ENCODE measurements at places on chromosomes 5 and 9. TPM values are rescaled to one million over a fixed set of nuclear protein-coding genes. Genes with fewer than 3 reads are reported as not detected.

TRAF1 gene
- total RNA-seq = 61.7 TPM

ACOT12 gene
- total RNA-seq = 0.44 TPM

GRHPR gene
- total RNA-seq = 29.0 TPM

PNPLA7 gene
- total RNA-seq = 7.8 TPM

PTCH1 gene
- total RNA-seq = 17.0 TPM

ACSL6 gene
- 17.6 TPM for total RNA-seq

KCTD16 gene
- not detected for total RNA-seq

TMOD1 gene
- total RNA-seq = 0.20 TPM

TYRP1 gene
- not detected for total RNA-seq

SPATA31C1 gene
- total RNA-seq = not detected

DNA sequence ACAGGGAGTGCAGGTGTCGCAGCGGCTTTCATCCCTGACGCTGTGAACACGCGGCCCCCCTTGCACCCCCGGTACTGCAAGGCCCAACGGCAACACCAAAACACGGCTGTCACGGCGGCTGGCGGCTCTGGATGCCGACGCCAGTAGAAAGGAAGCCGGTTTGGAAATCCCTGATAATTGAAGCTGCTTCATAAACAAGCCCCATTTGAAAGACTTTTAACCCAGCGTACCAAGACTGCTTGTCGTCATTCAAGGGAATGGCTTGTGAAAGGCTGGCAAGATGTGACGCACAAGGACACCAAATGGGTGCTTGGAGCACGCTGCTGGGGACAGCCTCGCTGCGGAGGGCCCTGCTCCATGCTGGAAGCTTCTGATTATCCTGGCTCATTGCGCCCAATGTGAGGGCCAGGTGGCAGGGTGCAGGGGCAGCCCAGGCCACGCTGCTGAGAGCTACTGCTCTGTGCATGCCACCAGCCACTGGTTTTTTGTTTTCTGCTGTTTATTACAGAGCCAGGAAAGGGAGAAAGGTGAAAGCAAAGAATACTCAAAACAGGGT lies 63.1 kb downstream of the GTF3C4 start:
- no peak for DNase-seq

DNA sequence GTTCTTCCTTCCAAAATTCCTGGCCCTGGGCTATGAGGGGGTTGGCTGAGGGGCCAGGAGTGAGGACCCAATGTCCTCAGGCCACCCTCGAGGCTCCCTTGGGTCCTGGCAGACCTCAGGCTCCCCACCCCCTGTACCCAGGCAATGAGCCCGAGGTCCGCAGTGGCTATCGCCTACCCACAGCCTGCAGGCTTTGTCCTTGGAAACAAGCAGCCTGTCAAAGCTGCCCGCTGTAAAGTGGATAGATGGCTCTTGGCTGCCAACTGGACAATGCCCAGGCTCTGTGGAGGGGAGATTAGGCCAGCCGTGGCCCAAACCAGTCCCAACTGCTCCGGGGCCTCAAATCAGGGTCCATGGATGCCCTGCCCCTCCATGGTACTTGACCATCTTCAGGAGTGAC lies 2.2 kb upstream of the ADGRD2 start:
- DNase-seq = no peak

DNA sequence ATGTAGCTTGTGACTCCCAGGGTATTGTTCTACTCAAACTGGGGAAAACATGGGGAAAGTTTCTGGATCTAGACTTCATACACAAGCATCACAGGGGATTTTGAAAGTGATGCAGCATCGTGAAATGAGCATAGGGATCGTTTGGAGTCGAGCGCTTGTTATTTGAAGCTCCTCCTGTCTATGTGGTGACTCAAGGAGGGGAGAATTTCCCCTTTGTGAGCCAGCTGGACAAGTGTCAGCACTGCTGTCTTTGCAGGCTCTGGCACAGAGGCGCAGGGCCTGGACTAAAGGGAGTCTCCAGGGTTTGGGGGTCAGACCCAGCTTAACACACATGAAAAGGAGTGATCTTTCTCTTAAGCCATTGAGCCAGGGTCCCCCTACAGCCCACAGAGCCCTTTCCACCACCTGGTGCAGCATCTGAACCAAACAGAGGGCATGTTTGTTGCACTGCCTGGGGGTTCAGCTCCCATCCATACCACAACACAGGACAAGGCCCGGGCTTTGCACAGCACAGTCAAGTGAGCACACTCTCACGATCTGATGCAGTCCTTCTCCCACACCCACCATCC lies 51.0 kb downstream of the IRF1 start:
- DNase-seq = no peak

DNA sequence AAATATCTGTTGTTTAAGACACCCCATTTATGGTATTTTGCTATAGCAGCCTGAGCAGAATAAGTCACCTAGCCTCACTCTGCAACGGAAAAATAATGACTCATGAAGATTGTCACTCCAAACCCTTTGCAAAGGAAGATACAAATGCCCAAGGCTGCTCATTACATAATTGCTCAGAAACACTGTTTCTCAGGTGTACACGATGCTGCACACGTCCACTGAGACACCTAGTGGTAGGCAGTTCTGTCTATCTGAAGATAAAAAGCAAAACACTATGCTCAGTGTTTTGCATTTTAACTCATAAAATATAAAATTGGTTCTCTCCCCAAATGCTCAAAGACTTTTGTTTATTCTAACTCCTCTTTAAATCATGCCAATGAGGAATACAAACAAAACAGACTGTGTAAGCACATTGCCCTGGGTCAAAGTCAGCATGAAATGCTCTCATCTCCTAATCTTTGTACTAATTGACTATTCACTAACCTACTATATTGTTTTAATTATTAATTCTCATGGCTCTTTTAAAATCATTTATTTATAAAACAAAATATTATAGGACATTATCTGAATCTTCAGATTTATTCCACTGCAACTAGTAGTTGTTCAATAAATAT lies 7.7 kb upstream of the TSLP start:
- DNase-seq = no peak

- no peak for DNase-seq
Measured at GRCh38 chr9:116318468-116319374, 165.1 kb downstream of the PAPPA start.

DNA sequence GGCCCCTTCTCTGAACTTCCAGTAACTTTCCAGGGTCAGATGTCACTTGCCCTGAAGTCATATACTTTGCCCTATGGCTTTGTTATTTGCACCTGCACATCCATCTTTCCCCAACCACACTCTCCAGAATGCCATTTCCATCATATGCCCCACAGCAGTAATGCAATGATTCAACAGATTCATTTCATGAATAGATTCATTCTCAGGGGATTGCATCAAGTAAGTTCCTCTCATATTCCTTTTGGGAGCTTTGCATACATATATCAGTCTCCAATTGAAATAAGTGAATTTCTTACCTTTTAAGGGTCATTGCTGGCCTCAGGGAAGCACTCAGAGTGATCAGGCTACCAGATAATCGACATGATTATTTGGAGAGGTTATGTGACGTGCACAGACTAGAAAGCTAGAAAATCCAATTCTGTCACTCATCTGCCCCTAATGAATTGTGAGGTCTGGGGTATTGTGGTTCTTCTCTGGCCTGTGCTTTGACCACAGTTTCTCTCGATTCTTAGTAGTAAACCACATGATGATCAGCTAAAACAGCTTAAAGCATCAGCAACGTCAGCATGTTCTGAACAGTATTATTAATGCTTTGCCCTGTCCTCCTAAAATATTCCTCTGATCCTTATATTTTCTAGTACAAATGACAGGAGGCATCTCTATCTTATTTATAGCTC lies 179.9 kb downstream of the ATPSCKMT start:
- DNase-seq = no peak

- DNase-seq = no peak
Measured at GRCh38 chr5:38543886-38544285, 12.6 kb downstream of the LIFR start.

DNA sequence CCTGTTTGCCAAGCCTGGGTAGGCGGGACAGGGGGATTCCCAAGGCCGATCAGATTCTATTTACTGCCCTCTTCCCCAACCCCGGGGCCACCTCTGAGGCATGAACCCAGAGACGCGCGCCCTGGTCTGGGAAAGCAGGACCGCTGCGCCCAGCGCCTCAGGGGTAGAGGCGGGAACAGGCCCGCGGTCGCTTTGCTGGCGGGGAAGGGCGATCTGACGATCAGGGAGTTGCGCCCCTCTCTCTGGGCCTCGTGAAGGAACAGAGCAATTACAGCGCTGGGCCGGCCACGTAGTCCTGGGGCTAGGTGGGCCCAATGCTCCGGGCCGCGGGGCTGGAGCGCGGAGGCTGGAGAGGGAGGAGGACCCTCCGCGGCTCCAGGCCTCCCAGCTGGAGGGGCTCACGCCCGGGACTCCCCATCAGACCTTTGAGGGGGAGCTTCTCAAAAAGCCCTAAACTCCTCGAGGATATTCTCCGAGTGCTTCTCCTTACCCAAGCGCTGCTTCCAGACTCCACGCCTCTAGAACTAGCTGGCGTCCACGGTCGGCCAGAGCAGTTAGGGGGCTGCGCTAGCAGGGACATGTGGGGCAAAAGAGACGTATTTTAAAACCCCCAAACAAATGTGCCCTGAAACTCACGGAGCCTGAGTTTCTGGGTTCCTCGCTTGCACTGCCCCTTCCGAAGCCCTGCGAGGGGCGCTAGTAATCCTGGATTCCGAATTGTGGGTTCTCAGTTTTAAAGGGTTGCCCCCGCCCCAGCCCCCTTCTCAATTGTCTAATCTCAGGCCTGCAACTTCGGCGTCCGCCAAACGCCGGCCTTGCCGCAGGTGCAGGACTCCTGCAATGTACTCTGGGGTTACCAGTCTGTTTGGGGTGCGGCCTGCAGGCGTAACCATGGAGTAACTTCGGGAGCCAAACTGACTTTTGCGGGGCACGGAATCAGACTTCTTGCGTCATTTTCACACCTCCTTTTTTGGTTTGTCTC lies 57.6 kb downstream of the TMEM174 start:
- no peak for DNase-seq

DNA sequence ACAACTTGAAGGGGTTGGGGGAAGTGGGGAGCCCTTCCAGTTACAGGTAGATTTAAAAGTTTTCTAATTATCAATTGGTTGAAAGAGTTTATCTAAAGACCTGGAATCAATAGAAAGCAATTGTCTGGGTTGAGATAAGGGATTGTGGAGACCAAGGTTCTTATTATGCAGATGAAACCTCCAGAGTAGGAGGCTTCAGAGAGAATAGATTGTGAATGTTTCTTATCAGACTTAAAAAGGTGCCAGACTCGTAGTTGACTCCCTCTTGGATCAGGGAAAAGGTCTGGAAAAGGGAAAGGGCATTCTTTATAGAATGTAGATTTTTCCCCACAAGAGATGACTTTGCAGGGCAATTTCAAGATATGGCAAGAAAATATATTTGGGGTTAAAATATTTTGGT lies 100.8 kb downstream of the GADD45G start:
- no peak for DNase-seq

DNA sequence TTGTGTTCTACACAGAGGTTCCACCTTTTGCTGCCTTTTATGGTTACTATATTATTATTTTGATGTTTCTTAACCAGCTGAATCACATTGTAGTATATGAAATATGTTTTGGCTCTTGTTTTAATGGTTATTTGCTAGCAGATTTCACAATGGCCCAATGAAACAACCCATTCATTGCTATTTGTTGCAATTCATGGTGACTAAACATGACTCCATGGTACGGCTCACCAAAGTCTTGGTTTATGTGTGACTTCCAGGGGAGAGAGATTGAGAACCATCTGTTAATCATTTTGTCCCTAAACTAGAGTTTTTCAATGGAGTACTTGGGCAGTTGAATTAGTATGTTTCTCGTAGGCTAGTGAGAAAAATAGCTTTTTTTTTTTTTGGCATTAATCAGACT lies 108.4 kb downstream of the GHR start:
- no peak for DNase-seq

All from CD4-positive, alpha-beta T cell (primary cell).